ENCODE measurements at places on chromosomes 3 and 15.

DNA sequence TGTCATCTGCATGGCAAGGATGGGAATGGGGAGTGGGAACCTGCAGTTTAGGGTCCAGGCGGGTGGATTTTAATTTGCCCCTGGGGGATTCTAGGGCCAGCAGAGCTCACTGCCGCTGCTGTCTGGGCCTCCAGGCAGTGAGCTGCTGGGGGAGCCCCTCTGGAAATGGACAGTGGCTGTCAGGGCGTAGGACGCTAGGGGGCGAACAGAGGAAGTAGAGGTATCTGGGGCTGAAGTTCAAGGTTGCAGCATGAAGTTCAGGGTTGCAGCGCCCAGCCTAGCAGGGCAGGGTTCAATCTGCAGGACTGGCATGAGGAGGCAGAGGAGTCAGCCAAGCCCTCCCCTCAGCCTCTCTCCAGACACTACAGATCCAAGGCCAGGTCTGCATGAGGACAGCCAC, 49.5 kb downstream of the APBA2 start:
- DNase-seq = no peak

DNA sequence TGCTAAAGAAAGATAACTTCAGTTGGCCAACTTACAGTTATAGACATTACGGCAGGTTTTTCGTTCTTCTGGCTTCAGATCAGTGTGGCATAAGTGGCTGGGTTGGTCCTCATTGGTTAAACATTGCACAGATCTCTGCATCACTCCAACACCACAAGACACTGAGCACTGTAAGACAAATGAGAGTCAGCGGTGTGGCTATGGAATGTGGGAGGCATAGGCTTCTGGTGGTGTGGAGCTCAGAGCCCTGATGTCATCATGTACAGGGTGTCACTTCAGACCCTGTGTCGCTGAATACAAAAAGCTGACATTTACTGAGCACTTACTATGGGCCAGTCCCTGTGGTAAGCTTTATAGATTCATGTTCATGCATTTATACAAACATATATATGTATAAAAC, 146.0 kb downstream of the ADAMTS9 start:
- no peak for DNase-seq

DNA sequence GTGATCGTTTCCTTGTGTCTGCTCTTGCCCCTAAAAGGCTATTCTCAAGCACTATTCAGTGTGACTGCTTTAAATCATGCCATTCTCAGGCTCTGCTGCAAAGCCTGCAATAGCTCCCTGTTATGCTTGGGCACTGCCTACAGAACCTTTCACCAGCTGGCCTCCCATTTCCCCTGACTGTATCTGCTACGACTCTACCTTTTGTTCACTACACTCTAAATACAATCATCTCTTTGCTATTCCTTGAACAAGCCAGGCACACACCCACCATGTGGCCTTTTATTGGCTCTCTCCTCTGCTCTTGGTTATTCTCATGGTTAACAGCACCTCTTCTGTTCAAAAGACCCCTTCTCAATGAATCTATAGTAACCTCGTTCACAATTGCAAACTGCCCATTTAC, 29.6 kb upstream of the FNDC3B start:
- no peak for DNase-seq

DNA sequence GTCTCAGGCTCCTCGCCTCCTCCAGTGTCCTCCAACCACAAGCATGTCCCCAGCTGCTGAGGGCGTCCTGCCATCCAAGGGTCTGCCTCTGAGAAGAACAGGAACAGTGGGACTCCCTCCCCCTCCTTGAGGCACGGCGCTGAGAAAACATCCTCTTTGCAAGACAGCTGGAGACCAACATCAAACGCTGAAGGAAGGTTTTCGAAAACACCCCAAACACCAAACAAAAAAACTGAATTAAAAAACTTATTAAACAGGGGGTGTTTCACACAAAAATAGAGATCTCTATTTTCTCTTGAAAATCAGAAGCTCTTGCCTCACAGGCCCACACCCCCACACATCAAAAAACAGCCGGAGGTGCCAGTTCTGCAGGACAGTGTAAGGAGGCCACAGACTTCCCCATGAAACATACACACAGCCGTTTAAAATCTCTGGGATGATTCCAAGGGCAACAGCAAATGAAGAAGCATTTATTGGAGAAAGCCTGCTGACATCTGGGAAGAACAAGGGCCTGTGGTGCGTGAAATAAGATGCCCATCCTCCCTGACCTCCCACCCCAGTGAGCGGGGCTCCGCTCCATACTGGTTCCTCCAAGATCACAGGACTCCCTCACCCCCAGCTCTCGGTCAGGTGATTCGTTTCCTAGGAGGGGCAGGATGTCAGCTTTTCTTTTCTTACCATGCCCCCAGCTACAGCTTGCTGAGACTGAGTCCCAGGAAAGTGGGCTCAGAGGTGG, 71.3 kb downstream of the NUP210 start:
- no peak for DNase-seq

DNA sequence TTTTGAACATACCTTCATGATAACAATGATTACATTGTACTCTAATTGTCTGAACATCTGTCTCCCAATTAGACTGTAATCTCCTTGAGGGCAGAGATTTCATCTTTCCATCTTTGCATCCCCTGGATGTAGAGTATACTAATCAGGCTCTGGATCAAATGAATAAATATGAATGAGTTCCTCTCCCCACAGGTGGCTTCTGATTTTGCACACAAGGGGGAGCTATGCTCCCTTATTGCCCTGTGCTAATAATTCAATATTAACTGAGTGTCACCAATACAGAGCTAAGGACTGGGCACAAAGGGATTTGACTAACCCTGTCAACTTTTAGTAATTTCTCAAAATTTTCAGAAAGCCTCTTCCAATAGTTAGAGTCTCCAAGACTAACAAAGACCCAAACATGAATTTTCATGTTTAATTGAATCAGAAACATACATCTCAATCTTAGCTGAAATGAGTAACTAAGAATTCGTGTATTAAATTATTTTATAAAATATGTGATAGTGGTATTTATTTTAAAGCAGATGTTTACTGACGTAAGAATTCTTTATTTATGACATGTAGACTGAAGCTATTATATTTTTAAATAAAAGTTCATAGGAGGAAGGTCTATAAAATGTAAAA, 3.0 kb downstream of the DUOXA1 start:
- DNase-seq = no peak

GRCh38 chr3:186068243-186068552, 40.7 kb downstream of the ETV5 start:
- DNase-seq = no peak

DNA sequence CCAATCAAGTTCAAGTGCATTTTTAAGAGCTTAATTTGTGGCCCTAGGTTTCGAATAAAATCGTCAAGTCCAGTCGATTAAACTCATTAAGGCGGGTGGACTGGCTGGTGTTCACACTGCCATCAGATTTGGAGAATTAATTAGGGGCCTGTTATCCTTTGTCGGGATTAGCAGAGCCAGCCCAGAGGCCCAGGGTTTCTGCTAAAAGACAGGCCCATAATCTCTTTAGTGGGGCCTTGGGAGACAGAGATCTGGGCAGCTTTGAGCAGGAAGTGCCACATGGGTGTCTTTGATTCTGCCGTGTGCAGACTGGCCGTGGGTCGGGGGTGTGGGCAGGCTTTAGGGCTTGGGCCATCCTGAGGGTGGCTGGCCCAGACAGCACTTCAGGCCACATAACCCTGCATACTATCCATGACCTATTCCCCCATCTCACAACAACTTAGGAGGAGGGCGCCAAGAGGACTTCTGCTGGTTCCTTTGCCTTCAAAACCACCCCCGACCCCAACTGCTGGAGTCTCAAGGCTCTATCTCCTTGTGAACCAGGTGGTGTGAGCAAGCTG, 94.7 kb downstream of the PLXNA1 start:
- no peak for DNase-seq
